Coronary artery (tissue), 2 donors: ENCODE measurements at places on chromosomes 11 and 22.

DNA sequence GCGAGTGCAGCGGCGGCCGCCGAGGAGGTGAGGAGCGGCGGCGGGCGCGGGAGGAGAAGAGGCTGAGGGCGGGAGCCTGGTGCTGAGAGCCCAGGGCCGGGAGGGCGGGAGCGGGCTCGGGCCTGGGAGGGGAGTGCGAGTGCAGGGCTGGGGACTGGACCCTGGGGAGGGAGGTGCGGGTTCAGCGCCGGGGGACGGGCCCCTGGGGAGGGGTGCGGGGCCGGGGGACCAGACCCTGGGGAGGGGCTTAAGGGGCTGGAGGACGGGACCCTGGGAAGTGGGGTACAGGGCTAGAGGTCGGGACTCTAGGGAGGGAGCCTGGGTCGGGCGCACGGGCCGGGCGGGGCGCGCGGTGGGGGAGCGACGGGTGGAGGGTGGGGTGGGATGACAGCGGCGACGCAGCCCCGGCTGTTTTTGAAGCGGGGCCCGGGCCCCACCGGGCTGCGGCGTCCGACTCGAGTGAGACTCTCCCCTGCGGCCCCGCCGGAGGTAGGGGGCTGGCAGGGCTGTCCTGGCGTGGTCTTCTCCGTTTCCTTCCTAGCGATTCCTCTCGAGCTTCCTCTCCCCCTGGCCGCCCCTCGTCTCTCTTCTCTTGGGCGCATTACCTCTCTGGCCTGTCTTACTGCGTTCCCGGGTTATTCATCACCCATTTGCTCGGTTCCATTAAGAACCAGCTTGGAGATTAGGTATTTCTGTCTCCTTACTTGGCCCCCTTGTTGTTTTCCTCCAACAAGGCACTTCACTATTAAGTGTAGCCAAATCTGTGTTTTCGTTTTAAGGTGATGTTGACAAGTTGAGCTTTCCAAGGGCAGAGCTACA lies 754 bp downstream of the NUP50 start:
- no peak for DNase-seq

DNA sequence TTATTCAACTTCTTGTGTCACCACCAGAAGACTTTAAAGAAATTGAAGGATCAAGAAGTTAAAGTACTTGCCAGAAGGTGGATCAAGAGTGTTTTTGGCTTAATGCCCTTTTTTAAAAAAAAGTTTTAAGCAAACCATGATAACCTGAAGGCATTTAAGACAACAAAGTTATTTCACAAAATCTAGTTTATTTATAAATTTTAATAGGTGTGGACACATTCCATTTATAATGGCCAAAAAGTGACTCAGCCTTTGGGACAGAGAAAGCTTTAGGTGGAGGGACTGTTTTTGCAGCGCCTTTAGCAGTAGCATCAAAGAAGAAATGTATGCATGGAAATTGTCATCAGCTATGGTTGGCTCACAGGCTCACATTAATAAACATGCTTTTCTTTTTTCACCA lies 17.9 kb downstream of the TCP11L1 start:
- no peak for DNase-seq

DNA sequence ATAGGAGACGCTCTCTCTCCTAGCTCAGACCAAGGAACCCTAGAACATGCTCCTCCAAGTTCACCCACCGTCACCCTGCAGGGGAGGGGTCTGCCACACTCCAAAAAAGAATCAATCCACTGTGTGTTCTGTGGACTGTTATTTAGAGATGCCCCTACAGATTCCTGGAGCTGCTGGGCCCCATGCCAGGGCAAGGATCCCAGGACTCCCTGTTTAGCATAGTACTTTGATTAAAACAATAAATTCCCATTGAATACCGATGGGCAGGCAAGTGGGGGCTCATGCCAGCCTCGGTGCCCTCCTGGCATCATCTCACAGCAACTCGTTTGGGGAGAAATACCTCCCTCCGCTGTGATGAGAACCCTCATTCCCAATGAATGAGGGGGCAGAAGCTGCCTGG lies 247.5 kb downstream of the ST3GAL4 start:
- DNase-seq = no peak

- DNase-seq = no peak
Measured at GRCh38 chr11:123504401-123504800, 74.3 kb downstream of the GRAMD1B start.

GRCh38 chr22:42973536-42973881 lies 41.4 kb downstream of the PACSIN2 start:
- DNase-seq = no peak
